Brain pericyte (primary cell): ENCODE measurements at places on chromosomes 5 and 9.

DNA sequence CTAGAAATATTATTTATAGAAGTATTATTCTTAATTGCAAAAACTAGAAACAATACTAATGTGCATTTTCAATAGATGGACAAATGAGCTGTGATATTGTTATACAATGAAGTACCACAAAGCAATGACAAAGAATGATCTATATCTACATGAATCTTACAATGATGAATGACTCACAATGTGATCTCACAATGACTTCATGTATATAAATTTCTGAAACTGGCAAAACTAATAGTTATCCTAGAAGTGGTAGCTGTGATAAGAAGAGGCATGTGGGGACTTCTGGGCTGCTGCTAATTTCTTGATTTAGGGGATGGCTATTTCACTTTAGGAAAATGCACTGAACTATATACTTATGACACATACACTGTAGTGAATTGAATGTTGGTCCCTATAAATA lies 396.0 kb upstream of the ZNF608 start:
- no peak for DNase-seq

DNA sequence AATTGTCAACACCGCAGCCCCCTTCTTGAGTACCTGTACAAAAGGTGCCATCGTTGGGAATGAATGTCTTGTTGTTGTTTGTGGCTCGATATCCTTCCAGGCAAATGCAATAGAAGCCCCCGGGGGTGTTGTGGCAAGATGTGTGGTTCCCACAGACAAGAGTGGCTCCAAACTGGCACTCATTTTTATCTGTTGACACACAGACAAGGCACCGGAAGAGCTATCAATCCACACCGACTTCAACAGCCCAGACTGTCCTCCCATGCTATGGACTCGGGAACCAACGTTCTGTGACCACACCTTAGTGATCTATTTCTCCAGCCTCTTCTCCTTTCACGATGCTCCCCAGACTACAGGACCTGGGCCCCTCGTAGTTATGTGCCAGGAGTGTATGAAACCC lies 25.9 kb downstream of the SUSD1 start:
- DNase-seq: no peak

- DNase-seq: no peak
Measured at GRCh38 chr9:133778336-133779013, 40.3 kb upstream of the SARDH start.

GRCh38 chr5:64497386-64497785 lies 8.4 kb upstream of the RGS7BP start:
- no peak for DNase-seq

DNA sequence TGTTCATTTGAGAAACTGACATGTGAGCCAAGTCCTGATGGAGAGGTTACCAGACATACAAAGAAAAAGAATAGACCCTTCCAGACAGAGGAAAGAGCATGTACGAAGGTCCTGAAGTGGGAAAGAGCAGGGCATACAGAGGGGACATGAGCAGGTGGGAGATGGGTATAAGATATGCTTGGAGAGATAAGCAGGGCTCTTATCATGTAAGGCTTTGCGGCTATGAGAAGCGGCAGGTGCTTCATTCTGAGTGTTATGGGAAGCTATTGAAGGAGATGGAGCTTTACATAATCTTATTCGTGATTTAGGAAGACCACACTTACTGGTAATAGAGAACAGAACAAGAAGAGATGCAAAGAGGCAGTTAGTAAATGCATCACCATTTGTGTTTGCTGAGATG lies 417.1 kb downstream of the EBF1 start:
- no peak for DNase-seq

DNA sequence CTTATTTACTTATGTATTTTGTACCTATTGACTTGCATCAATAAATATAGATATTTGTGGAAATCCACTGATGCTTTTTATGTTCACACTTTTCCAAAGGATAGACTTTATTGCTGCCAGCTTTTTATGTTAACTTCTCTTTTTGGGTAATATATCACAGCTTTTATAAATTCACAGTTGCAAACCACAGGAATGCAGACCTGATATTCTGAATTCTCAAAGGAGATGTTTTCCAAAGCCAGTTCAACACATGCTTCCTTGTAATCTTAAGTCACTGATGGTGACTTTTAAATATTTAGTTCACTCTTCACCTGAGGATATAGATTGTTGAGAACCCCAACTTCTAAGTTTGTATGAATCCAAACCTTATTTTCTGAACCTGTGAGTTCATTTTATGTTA lies 223.4 kb upstream of the PRR16 start:
- DNase-seq: no peak

GRCh38 chr5:154278908-154279307 lies 88.4 kb downstream of the GALNT10 start:
- DNase-seq: no peak

DNA sequence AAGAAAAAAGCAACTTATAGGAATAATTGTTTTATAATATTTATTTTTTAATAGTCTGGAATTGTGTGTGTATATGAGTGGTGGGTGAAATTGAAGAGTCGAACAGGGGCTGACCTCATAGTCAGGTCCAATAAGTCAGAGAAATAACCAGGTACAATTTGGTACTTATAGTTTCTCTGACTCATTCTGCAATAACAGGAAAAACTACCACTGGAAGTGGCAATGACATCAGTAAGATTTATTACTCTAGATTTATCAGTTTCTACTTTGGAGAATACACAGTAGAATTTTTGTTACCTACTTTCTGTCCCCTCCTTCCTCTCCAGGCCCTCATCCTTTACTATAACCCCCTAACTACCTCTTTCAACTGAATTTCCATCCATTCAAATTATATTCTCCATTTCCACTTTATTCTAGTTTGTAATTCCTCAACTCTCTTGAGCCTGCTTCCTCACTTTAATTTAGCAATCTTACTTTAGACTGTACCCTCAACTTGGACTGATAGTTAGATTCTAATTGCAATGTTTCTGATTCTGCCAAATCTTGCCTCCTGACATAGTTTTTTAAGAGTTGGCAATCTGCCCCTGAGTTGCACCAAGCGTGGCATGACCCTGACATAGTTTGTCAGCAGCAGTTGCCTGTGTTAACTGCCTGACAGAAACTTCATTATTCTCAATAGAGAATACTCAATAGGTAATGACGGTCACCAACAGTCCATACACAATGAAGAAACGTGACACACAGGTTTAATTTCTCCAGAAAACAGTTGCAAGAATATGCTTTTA lies 475.3 kb upstream of the RIOK2 start:
- no peak for DNase-seq

GRCh38 chr5:141476132-141476911 lies 556 bp downstream of the PCDHGC3 start:
- DNase-seq: peak; percentile 53

DNA sequence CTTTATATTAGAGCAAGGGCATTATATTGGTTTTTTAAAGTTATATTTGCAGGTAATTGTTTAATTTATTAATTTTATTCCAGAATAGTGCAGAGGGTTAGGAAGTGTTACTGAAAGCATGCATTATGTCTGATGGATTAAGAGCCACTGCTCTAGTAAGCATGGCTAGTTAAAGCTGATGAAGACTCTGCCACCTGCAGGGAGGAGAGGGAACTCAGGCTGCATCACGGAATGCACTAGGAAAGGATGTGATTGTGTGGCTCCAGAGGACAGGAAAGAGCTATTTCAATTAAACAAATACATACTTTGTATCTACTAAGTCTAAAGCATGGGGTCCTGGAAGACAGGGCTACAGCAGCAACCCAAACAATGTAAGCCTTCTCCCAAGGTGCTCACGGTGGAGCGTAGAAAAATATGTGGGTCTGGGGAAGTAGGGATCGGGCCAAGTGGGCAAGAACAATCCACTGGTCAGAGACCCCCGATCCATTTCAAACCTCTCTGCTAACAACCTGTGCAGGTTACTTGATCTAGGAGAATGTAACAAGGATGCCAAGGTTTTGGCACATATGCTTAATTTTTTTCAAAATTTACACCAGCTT lies 15.3 kb upstream of the GRXCR2 start:
- DNase-seq: peak; percentile 29

DNA sequence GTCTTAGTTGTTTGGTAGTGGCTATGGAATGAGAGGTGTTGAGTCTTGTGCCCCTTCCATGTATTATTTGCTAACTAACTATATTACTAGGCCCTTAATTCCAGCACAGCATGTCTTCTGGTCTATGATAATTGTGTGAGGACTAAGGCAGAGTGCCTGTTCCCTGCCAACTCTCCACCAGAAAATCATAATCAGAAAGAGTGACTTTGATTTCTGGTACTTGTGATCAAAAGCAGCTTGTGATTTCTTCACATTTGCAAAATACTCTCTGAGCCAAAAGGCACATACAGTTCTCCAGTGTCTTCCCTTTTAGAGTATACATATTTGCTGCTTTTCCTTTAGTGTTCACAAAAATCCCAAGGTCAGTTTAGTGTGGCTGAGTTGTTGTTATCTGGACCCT lies 229.9 kb downstream of the GNA14 start:
- DNase-seq: no peak

- DNase-seq: no peak
Measured at GRCh38 chr5:81950996-81951395, 20.8 kb upstream of the ATG10 start.

GRCh38 chr9:121782514-121783110 lies 131.2 kb downstream of the DAB2IP start:
- no peak for DNase-seq

GRCh38 chr5:135443161-135443960 lies 3.8 kb downstream of the DCANP1 start:
- DNase-seq: no peak

- no peak for DNase-seq
Measured at GRCh38 chr5:90902651-90903386, 344.2 kb downstream of the ADGRV1 start.

DNA sequence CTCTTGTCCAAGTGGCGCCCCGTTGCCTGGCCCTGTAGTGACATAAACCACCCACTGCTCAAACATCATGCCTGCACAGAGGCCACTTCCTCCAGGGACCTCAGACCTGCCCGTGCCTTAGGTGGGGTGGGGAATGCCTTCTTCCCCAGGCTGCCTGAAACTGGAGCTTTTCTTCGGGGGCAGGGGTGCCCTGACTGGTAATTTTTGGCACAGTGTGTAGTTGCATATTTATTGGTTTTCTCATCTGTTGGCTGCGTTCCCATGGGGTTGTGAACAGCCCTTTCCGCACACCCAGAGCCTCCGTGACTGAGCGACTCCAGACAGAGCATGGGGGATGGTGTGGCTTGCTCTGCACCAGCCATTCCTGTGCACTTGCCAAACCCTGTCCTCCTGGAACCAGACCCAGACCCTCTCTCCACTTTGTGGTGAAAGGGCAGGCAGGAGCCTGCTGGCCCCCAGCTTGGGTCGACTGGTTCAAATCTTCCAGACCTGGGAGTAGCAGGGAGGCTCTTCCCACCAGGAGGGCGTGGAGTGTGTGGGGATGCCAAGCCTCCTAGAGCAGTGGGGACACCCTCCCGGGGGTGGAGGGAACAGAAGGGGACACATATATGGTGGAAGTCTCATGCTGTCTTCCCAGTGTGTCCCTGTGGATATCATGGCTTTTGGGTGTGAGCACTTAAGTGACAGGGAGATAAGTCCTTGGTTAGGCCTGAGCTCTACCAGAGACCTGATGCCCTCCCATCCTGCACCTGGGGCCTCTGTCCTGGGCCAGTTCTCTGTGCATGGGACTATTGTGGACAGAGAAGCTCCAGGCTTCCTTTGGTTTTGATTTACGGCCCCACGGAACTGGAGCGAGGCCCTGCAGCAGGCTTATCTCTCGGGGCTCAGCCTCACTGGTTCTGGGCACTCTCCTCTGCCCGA lies 39.6 kb downstream of the WNK2 start:
- no peak for DNase-seq
